ENCODE measurements at places on chromosomes 6 and 20.

GRCh38 chr6:39770446-39770845 is 21.7 kb upstream of the DAAM2 start:
- DNase-seq: no peak

- DNase-seq: no peak
These were observed 37.4 kb upstream of the SIRT5 start for GRCh38 chr6:13536796-13537526.

DNA sequence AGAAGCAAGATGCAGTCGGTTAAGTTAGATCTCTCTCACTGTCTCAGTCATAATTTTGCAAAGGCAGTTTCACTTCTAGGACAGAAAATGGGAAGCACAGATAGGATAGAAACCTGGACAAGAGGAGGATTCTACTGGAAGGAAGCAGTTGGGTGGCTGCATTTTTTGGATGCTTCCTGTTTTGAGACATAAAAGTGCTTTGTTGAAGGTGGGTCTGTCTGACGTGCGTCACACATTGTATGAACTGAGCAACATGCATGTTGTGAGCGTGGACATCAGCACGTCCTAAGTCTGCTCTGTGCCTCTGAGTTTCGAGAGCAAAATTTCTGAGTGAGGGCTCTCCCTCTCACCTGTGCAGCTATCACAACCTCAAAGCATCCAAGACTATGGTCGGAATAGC is 68.7 kb upstream of the SNX9 start:
- no peak for DNase-seq

DNA sequence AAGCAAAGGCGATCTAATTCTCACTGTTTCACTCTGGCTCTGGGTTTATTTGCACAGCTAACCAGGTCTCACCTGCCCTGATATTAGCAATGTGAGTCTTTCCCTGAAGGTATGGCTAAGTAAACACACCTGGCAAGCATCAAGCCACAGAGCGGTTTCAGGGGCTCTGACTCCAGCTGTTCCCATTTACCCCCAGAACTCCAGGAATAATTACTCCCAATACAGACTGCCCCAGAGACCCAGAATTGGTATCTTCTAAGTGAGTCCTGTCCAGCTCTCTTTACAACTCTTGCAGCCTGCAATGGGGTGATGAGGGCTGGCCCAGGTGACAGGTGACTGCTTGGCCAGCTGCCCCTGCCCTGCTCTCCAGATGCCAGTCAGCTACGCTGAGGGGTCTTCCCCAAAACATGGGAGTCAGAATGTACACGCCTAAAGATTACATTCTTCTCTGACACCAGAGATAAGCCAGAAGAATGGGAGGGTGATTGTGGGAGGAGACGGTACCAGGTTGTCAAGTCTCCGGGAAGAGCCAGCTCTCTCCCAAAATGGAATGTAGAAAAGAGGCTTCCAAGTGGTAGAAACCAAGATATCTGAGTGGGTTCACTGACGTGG is 4.9 kb upstream of the LRRN4 start:
- DNase-seq: no peak

DNA sequence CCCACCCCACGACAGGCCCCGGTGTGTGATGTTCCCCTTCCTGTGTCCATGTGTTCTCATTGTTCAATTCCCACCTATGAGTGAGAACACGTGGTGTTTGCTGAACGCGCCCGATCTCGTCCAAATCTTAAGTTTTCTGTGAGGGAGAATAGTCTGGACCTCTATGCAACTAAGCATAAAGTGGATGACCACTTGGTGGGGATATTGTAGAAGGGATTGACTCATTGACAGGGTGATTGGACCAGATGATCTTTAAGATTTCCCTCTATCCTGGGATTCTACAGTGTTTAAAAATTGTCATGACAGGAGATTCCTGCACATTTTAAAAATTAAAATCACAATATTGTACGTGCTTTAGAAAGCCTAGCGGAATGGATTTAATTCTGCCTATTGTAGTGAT is 141.3 kb downstream of the TRMT11 start:
- no peak for DNase-seq

- DNase-seq: peak; percentile 37
These were observed 7.7 kb downstream of the BRPF3 start for GRCh38 chr6:36204068-36204753.

- DNase-seq: no peak
These were observed 644 bp downstream of the KIZ start for GRCh38 chr20:21126581-21126870.

DNA sequence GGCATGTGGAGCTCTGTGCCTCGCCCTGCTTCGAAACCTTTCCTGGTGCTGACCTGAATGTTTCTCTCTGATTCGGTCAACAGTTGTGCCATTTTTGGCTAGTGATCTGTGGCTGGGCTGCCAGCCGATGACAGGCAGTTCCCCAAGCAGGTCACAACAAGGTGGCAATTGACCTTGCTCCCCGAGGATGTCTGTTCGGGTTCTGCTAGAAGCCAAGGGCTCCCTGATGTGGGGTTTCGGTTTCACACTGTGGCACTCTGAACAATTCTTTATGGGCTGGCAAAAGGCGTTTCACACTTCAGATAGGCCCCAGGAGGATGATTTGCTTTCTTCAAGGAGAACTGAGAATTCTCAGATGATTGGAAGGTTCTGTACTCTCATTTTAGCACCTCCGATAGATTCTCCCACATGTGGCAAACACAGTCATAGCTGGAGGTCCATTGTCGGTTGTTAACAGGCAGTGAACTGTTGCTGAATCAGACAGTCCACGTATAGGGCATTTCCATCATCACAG is 135.6 kb downstream of the SLC24A3 start:
- DNase-seq: no peak

- no peak for DNase-seq
These were observed 2.4 kb upstream of the GNMT start for GRCh38 chr6:42958125-42958524.

GRCh38 chr20:8094415-8094818 is 37.6 kb upstream of the PLCB1 start:
- DNase-seq: no peak

DNA sequence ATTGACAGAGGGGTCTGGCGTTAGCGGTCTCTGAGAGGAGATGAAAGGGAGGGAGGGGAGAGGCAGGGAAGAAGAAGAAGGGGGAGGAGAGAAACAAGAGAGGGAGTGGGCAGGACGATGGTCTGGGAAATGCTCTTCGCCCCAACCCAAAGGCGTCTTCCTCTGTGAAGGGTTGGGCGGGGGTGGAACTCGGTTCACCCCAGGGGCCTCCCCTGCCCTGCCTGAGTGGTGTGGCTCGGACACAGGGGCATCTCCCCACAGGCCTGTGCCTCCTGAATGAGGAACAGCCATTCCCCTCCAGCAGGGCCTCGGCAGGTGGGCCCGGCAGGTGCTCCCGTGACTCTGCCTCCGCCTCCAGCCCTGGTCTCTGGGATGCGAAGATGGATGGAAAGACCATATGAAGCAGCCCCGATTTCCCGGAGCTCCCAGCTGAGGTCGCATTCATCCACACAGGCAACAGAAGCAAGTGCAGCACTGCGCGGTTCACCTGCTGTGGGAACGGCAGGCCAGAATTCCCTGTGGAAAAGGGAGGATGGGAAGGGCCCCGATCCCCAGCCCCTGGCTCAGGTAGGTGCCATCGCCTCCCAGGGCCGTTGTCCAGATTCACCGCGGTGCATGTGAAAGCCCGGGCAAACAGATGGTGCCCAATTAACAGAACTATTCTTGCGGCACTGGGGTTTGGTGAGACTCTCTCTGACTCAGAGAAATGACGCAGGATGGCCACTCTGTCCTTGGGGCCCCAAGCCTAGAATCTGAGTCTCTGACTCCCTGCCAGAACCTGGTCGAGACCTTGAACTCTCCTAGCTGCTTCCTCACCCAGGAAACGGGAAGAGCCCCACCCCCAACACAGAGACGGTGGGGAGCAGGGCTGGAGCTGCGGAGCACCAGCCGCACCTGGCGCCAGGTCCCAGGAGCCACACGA is 29.4 kb upstream of the RPS6KA2 start:
- no peak for DNase-seq

DNA sequence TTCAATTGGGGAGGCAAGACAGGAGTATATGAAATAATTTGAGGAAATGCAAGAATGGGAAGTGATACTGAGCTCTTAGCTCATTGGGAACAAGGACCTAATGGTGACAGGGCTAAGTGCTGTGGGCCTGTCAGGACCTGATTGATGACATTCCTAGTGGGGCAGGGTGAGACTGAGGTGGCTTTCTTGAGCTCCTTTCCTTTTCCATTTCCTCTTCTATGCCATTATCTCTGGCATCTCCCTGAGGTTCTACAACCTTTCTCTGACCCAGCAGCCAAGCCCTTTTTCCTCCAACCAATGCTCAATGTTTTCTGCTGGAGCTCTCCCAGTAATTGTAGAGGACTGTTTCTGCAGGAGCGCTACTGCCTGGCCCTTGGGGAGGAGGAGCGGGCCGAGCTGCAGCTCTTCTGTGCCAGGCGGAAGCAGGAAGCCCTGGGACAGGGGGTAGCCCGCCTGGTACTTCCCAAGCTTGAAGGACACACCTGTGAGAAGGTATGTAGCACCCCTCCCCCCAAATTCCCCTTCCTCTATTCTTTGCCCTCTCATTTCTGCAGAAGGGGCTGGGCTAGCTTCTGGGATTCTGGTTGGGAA is 2.8 kb upstream of the TOMM6 start:
- DNase-seq: no peak

DNA sequence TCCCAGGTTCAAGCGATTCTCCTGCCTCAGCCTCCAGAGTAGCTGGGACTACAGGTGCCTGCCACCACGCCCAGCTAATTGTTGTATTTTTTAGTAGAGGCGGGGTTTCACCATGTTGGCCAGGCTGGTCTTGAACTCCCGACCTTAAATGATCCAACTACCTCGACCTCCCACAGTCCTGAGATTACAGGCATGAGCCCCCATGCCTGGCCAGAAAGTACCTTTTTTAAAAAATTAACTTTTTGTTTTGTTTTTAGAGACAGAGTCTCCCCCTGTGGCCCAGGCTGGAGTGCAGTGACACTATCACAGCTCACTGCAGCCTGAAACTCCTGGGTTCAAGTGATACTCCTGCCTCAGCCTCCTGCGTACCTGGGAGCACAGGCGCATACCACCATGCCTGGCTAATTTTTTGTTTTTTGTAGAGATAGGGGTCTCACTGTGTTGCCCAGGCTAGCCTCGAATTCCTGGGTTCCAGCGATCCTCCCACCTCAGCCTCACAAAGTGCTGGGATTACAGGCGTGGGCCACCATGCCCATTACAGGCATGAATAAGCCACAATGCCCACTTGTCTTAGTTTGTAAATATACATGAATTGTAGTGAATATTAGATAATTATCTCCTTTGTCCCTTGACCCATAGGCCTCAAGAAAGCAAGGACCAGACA is 17.4 kb upstream of the EEF1A1 start:
- no peak for DNase-seq

DNA sequence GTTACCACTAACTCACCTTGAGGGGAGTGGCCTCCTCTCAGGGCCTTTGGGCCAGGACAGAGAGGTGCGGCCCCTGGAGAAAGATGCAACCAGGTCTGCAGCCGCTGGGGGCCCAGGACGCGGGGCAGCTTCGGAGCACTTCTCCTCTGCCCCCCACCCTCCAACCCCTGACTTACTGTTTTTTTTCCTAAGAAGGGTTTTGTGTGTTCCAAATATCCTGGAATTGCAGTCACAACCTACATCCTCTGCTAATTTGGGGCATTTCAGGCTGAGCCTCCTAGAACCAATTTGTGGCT is 1.7 kb downstream of the LINC00237 start:
- no peak for DNase-seq

DNA sequence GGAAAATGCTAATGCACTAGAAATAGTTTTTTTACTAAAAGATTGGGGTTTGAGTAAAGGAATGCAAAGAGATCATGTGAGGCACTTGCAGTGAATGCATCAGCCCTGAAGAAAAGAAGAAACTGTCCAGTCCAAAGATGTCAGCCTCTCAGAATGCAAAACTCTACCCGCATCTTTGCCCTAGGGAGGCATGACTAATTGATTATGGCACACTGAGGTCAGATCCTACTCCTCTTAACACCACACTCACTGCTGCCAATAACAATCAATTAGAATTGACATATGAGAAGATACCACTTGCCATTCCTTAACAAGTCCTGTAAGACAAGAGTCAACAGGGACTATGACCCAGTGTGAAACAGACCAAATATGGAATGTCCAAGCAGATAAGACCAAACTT is 262.3 kb upstream of the PLN start:
- no peak for DNase-seq

DNA sequence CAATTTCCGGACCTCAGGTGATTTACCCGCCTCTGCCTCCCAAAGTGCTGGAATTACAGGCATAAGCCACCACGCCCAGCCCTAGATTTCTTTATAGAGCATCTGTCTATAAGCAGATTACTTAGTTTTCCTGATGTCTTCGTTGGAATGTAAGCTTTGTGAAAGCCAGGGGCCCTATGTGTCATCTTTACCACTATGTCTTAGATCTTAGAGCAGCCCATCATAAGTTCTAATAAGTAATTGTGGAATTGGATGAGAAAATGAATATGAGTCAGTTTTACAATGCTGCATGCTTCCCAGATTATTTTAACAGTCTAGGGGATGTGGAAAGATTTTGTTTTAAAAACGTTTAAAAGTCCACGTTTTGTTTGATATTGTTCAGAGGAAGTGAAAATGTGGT is 9.1 kb upstream of the ZBTB2 start:
- no peak for DNase-seq

- no peak for DNase-seq
These were observed 27.8 kb upstream of the SMOC2 start for GRCh38 chr6:168413018-168413720.
